ENCODE measurements at places on chromosomes 5 and 9. TPM values are rescaled to one million over a fixed set of nuclear protein-coding genes. Genes with fewer than 3 reads are reported as not detected.

The PRUNE2 gene
- total RNA-seq: 9.2 TPM

The NUDT12 gene
- 9.2 TPM for total RNA-seq

The SLC28A3 gene
- total RNA-seq: 0.09 TPM

The FRMPD1 gene
- total RNA-seq: not detected
